ENCODE measurements at places on chromosomes 7 and 10.
A peak's percentile ranks its signal among the peaks of the same experiment; 100 is the strongest.

GRCh38 chr10:7264313-7264756, 146.5 kb downstream of the SFMBT2 start:
- no peak for DNase-seq

DNA sequence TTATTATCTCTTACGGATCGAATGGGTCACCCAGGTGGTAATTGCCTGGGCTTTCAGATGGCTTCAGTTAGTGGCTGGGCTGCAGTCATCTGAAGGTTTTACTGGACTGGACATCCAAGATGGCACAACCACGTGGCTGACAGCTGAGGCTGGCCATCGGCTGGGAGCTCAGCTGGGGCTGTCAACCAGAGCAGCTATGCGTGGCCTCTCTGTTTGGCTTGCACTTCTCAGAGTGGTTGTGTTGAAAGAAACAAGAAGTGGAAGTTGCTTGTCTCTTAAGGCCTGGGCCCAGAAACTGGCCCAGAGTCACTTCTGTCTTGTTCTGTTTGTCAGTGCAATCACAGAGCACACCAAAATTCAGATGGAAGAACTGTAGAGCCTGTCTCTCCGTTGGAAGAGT, 5.7 kb upstream of the GDI2 start:
- no peak for DNase-seq

GRCh38 chr7:143043391-143043790, 8.8 kb upstream of the OR6V1 start:
- no peak for DNase-seq

DNA sequence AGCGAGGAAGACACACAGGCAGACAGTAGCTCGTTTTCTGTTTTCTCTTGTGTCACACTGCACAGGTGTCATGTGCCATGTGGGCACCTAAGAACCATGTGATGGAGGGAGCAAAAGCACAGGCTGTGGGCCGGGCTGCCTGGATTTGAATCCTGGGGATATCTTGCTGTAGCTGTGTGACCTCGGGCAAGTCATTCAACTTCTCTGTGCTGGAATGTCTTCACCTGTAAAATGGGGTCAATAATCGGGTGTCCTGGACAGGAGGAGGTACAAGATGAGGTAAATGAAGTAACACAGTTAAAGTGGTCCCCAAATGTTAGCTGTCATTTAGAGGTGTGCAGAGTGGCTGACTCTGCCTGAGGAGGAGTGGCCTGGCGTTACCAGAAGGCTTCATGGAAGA, 246.9 kb downstream of the RPS24 start:
- DNase-seq: no peak

GRCh38 chr7:34162677-34163076, 257.3 kb downstream of the BMPER start:
- DNase-seq: no peak

GRCh38 chr10:4285121-4285520, 500.1 kb upstream of the KLF6 start:
- DNase-seq: peak; percentile 12

- no peak for DNase-seq
Measured at GRCh38 chr10:22159180-22159579, 58.6 kb downstream of the EBLN1 start.

- no peak for DNase-seq
Measured at GRCh38 chr10:59176241-59177030, at the start of gene PHYHIPL. TSS of gene PHYHIPL (plus strand) at chr10:59176643. CDS start at chr10:59176854, 211 bp downstream.
